Ascending aorta (tissue), 2 donors: ENCODE measurements at places on chromosomes 4 and X. TPM values are rescaled to one million over a fixed set of nuclear protein-coding genes. Genes with fewer than 3 reads are reported as not detected.

GRCh38 chr4:91812319-91812718 is 491.4 kb upstream of the GRID2 start:
- DNase-seq = no peak

DNA sequence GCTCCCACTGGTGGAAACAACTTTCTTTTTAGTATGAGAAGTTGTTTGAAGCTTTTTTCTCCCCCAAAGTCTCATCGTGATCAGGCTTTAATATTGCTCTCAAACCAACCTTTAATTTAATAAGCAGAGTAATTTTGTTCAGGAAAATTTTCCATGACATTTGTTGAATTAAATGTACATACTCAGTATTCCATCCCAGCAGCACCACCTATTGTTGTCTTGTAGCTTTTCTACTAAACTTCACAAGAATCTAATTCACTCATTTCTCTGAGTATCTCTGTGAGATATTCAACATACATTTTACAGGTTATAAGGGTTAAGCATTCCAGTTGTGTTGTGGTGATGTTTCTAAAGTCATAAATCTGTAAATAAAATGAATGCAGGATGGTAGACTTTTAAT is 218.3 kb upstream of the HAND2 start:
- no peak for DNase-seq

- no peak for DNase-seq
These were observed 837.6 kb downstream of the FAM133A start for GRCh38 chrX:94511564-94511963.

The EMCN gene
- 24.6 TPM for total RNA-seq
